ENCODE measurements at places on chromosomes 5 and 9.

- no peak for DNase-seq
Measured at GRCh38 chr9:72704688-72705375, 183.4 kb downstream of the TMC1 start.

DNA sequence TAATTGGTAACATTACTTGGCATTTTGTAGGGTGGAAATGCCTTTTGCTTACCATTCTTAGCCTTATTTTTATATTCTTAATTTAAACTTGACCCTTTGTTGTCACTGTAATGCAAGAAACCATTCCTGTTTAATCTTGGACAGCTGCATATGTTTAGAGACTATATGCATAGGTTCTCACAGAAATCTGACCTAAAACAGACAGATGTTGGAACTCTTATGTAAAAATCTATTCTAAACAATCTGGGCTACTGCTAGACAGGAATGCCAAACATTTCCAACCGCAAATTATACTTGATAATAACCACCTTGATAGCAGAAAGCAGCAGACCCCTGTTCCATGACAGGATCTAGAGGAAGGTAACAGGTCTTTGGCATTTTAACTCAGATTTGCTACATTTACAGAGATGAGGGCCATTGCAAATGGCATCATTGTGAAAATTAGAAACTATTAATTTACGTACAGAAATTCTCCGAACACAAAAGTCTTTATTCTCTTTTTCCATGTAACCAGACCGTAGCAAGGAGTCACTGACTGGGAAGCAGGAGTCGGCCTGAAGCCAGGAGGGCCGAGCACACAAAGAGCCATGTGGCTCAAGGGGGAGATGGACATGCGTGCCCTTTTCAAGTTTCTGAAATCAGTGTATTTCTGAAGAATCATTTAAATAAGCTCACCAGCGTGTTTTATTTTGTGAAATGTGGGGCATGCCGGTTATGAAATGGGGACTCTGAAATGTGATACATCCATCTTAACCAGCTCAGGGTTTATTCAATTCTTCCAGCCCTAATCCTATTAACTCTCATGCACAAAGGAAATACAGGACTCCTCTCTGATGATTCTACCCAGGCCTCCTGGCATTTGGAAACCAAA, 139.3 kb downstream of the AOPEP start:
- DNase-seq = peak; percentile 61

DNA sequence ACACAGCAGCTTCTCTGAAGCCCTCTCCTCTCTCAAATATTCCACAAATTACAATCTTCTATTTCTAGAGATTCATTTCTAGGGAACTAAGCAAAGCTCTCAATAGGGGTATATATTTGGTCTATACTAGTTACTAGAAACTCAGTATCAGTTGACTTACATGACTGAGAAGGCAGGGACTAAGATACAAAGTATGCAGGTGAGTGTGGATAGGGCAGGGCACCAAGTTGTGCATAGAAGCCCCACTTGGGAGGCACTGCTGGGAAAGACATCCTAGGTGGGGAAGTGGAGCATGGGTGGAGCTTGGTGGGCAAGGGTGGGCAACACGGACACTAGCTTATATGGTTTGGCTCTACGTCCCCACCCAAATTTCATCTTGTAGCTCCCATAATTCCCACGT, 148.1 kb upstream of the RASA1 start:
- no peak for DNase-seq

DNA sequence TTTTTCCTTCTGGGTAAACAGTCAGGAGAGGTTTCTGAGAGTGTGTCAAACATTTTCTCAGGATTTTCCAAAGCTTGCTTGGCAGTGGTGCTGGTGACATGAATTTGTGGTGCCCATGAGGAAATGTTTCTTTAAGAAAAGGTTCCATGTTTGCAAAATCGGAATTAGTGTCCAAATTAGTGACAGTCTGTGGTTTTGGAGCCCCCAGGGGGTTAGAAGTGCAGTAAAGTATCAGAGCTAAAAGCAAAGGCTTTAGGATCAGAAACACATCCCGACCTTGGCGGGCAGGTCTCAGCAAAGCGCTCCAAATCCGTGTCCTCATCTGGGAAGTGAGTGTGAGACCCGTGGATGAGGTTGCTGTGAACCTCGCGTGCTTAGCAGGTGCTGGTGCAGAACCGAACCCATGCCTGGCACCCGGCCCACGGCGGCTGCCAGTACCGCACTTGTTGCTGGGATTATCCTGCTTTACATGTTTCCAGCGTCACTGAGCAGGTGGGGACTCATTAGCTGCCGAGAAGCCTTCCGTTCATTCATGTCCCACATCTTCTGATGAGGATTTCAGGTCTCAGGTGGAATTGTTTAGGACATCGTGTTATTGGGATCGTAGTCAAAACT, 70.8 kb upstream of the COL5A1 start:
- peak; percentile 5 for DNase-seq

- DNase-seq = no peak
Measured at GRCh38 chr9:134916161-134916665, 1.5 kb downstream of the FCN1 start.

DNA sequence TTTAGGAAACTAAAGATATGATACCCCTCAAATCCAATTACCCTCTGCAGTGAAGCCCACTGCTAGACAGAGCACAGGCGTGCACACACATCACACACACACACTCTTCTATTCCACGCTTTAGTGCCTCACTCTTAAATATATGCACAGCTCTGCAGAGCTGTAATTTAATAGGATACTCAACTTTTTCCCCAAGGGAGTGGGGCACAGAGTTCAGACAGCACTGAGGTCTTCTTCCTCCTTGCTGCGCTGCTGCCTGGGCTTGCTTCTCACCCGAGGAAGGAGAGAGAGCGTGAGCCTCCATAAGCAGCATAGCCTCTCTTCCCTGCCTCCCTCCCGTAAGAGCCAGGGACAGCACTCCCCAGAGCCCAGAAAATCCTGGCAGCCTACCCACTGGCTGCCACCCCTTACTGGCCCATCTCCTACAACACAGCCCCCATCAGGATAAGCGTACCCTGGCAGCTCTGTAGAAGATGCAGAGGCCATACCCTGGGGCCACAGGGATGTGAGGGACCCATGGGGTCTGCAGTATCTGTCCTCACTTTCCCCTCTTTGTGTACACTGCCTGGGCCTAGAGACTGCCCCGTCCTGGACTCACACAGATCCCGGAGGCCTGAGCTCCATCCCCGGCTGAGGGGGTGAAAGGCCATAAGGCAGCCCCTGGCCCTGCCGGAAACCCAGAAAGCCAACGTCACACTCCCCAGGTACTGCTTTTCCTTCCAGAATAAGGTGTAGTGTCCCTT, 102.1 kb downstream of the C5orf15 start:
- DNase-seq = no peak

- no peak for DNase-seq
Measured at GRCh38 chr9:91429501-91429900, 5.9 kb upstream of the NFIL3 start.

DNA sequence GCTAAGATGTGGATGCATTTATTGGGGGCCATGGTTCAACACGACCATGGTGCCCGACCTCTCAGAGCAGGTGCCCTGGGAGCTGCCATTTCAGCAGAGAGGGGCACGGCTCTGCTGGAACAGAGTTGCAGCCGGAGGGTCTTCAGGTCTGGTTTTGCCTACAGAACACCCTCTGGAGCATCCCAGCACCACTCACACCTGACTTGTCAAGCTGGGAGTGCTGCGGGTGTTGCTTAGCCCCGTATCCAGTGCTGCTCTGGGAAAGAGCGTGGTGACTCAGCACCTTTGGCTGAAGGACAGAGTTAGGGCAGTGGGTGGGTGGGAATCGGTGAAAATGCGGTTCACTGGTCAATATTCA, 36.5 kb upstream of the IRX4 start:
- no peak for DNase-seq

DNA sequence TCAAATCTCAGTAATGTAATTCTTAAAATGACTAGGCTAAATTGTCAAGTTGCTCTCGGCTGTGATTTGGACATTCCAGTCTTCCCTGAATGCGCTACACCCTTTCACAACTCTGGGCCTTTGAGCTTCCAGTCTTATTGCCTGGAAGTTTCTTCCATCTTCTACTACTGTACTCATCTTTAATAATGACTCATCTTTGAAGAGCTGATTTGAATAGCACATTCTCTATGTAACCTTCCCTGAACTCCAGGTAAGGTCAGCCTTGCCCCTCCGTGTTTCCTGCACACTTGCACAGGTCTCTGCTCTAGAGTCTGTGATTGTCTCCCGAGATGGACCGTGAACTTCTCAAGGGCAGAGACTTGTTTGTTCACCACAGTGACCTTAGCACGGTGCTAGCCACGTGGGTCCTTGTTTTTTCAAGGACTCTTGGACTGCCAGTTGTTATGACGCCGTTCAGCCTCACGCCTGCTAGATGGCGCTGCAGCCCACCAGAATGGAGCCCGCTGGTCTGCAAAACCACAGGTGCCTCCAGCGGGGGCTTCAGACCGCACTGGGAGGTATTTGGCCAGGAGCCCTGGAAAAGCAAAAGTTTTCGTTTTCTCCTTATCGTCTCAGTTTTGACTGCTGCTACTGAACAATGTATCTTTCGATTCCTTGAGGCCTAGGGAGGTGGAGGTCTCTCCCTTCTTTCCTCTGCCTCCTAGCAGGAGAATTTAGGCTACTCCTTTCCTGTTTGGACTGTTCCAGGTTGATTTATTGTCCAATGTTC, 44.4 kb downstream of the SEC61B start:
- DNase-seq = peak; percentile 53

- no peak for DNase-seq
Measured at GRCh38 chr5:23629396-23629795, 122.0 kb downstream of the PRDM9 start.

- no peak for DNase-seq
Measured at GRCh38 chr5:154783774-154784460, 28.7 kb downstream of the LARP1 start.

DNA sequence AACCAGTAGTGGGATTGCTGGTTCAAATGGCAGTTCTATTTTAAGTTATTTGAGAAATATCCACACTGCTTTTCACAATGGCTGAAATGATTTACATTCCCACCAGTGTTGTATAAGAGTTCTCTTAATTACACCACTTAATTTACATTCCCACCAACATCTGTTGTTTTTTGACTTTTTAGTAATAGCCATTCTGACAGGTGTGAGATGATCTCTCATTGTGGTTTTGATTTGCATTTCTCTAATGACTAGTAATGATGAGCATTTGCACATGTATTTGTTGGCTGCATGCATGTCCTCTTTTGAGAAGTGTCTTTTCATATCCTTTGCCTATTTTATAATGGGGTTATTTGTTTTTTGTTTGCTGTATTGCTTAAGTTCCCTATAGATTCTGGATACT, 688.3 kb downstream of the PRR16 start:
- no peak for DNase-seq

DNA sequence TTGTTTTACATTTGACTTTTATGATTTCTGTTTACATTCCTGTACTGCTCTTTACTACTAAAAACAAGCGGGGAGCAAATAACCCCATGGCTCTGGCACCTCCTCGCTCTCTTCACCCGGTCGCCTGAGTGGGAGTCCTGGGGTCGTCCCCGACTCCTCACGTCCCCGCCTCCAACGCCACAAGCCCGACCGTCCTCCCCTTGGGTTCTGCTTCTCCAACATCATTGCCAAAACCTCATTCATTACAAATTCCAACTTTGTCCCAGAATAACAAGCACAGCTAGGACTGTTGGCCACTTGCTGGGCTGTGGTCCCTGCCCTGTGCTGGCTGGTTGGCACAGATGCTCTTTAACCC, 35.1 kb downstream of the MRPL36 start:
- DNase-seq = no peak

GRCh38 chr5:89606939-89607534, 724.1 kb upstream of the MEF2C start:
- no peak for DNase-seq

DNA sequence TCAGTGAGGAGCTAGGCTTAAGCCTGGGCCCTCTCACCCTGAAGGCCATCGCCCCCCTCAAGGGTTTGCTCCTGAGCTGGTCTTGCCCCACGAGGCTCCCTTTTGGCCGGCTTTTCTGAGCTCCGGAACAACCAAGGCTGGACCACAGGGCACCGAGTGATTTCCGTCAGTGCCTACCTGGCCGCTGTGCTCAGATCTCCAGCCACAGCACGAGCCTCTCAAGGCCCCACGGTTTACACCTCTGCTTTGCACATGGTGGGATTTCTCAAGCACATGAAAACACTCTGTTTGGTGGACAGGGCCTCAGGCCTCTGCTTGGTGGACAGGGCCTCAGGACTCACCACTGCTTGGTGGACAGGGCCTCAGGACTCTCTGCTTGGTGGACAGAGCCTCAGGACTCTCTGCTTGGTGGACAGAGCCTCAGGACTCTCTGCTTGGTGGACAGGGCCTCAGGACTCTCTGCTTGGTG, 15.8 kb downstream of the CLPTM1L start:
- no peak for DNase-seq

DNA sequence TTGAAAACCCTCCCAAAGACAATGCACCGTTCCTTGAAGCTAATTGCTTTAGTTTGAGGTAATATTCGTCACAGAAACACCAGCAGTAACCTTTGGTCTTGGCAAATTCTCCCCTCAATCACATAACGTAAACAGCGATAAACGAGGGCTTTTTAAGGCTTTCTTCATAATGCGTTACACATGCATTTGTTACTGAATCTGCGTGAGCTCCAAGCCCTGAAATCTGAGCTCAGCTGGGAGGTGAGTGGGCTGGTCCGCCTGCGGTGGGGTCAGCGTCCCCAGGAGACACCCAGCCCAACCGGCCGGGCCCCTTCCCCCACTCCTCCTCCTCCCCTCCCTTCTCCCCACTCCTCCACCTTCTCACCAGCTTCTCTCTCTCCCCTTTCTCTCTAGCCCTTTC, 91.1 kb downstream of the BARX1 start:
- no peak for DNase-seq

- no peak for DNase-seq
Measured at GRCh38 chr5:119396030-119396664, 40.3 kb downstream of the TNFAIP8 start.

- DNase-seq = peak; percentile 49
Measured at GRCh38 chr5:155732587-155733376, 594.2 kb upstream of the SGCD start.

GRCh38 chr5:132883261-132883834, 9.9 kb downstream of the LEAP2 start:
- no peak for DNase-seq

GRCh38 chr5:53167836-53168235, 58.3 kb upstream of the MOCS2 start:
- peak; percentile 67 for DNase-seq

DNA sequence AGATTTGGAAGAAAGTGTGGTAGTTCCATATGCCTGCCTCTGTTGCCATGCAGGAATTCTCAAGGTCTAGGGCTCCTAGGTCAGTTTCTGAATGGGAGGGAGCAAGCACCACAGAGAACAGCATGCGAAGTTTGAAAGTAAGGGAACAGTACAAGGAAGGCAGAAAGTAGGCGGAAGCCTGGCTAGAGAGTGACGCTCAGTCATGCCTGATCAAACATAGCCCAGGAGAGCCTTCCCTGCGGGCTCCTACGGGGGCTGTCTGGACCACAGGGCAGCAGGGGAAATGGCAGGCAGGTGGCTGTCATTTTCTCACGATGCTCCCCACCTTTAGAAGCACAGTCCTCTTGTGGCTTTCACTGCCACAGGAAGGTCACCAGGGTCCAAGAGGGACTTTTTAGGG, 12.8 kb upstream of the STC2 start:
- no peak for DNase-seq

DNA sequence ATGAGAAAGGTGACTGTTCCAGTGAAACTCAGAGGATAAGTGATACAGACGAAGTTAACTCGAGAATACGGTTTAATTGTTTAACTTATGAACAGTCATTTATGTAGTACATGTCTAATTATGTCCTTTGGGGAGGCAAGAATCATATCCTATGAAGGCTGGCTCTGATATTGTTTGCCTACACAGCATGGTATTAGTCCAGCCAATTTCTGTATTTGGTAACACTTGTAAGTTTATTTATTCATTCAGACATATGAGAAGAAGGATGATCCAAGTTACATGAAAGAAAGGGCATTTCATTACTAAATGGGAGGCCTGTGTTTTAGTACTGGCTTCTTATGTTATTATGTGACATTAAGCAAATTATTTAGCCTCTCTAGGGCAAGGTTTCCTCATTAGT, 199.7 kb downstream of the NNT start:
- DNase-seq = no peak
